ENCODE measurements at places on chromosomes 16 and 17.

DNA sequence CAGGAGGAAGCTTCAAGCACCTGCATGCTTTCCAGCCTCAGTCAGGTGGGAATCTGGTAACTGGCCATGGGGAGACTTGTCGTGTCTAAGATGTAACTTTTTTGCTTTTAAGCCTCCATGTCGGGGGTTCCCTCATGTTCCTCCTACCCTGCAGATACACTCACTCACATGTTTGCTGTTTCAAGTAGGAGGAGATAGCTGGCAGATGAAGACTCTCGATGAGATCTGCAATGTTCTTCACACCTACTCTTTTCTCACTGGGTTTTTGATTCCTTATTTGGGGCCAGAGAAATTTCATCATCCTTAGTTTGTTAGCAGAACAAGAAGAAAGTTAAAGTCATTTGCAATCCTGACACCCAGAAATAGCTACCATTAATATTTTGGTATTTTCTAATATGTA is 24.7 kb downstream of the UTP4 start:
- no peak for DNase-seq

GRCh38 chr16:21644674-21645073 is 7.7 kb downstream of the IGSF6 start:
- no peak for DNase-seq

- DNase-seq, result no peak
Observed at GRCh38 chr17:75827308-75828075, 16.7 kb downstream of the UNC13D start.

GRCh38 chr17:29054835-29055234 is 11.9 kb downstream of the PIPOX start:
- no peak for DNase-seq

DNA sequence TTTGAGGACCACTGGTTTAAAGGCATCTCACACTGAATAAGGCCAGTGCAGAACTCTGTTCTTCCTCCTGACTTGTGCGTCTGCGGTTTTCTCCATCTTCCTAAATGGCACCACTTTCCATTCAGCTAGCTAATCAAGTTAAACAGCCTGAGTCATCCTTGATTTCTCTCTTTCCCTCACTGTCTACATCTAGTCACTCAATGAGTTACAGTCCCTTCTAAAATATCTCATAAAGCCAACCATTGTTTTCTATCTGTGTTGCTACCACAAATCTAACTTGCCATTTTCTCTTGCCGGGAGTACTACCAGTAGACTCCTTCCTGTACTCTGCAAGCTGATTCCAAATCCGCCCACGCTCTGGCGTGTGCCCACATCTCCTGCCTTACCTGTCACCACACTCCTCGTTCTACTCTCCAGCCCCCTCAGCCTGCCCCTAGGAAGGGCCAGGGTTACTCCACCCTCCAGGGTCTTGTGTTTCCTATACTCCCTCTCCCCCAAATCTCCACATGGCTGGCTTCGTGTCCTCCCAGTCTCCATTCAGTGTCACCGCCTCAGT is 324.5 kb downstream of the SNX29 start:
- no peak for DNase-seq

Measured in NT2/D1 (cell line).